GM20000 (cell line): ENCODE measurements at places on chromosomes 7 and 10.

- DNase-seq: no peak
These were observed 314.7 kb upstream of the ZNF32 start for GRCh38 chr10:43963379-43963778.

DNA sequence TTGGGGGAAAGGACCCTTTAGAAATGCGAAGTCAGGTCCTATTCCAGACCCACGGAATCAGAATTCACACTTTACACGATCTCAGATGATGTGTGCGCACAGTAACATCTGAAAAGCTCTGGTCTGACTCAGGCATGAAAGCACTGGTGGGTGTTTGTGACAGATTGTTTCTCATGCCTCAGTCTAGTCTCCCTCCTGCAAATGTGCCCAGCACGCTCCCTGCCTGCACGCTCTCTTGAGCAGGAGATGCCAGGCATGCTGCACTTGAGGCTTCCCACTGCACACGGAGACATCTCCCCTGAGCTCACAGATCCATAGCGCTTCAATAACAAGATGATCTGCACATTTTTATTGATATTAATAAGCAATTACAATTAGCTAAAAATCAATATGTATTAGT is 23.6 kb upstream of the ZNF37A start:
- no peak for DNase-seq

- peak; percentile 39 for DNase-seq
These were observed 729.9 kb downstream of the ZWINT start for GRCh38 chr10:55631071-55631654.

- no peak for DNase-seq
These were observed 262.2 kb downstream of the CCSER2 start for GRCh38 chr10:84590327-84591193.

DNA sequence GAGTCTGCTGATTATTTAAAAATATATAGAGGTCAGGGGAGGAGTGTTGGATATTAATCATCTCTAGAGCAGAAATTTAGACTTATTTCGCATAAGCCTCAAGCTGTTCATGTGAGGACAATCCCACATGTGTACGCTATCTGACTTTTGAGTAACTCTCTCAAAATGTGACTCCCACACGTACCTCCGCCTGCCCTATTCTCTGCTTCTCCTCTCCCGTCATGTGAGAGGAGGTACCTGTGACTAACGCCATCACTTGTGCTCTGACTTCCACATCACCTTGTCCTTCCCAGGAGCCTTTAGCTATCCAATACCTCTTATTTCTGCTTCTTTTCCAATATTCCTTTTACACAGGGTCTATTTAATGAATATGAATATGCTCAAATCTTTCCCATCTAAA is 119.3 kb upstream of the CALCR start:
- DNase-seq: no peak

GRCh38 chr10:79453392-79453791 is 8.0 kb upstream of the ZCCHC24 start:
- DNase-seq: no peak

DNA sequence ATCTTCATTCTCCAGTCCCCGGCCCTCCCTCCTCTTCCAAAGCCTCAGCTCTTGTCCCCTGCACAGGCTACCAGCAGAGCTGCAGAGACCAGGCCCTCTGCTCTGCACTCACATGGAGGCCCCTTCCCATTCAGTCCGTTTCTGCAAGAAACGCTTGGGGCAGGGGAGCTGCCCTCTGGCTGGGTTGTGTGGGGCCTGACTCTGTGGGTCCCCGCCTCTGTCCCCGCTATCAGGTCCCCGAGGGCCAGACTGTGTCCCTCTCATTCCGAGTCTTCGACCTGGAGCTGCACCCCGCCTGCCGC is 1.5 kb downstream of the PCOLCE start:
- DNase-seq: no peak

DNA sequence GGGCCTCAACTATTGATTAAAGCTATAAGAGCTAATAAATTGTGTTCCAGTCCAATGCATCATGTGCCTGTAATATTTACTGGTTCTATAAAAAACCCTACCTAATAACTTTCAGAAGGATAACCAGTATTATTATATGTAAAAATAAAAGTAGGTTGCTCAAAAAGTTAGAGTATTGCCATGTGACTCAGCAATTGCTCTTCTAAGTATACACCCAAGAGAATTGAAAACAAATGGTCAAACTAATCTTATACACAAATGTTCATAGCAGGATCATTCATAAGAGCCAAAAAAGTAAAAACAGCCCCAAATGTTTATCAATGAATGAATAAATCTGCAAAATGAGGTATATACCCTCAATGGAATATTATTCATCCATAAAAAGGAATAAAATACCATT is 89.5 kb upstream of the TES start:
- no peak for DNase-seq

GRCh38 chr7:12222889-12223579 is 11.9 kb downstream of the TMEM106B start:
- DNase-seq: no peak

DNA sequence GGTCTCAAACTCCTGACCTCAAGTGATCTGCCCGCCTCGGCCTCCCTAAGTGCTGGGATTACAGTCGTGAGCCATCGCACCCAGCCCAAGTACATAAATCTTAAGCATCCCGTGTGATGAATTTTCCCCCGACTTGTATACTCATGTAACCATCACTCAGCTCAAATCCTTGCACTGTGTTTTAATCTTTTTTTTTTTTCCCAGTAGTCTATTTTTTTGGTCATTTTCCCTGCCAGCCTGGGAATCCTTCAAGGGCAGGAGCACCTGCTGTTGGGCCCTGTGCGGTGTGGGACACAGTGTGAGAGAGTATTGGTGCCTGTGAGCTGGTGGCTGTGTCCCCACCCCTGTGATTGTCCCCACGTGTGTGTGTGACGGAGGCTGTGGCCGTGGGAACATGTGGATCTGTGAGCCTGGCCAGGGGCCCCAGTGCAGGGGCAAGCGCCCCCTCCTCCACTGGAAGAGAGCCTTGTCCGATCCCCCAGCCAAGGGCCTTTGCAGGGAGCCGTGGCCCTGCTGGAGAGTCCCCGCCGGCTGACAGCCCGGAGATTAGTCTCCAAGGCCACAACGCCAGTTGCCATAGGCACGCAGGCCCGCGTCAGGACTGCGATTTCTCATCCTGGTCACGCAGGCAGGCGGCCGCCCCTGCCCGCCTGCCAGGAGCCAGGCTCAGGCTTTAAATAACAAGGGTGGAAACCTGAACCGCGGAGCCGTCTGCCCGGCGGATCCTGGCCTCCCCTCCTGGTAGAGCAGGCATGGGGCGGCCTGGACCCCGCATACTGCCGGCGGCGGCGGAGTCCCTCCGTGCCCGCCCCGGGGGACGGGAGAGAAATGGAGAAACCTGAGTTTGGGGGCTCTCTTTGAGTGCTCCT is 26.5 kb downstream of the GTF2IRD1 start:
- no peak for DNase-seq

DNA sequence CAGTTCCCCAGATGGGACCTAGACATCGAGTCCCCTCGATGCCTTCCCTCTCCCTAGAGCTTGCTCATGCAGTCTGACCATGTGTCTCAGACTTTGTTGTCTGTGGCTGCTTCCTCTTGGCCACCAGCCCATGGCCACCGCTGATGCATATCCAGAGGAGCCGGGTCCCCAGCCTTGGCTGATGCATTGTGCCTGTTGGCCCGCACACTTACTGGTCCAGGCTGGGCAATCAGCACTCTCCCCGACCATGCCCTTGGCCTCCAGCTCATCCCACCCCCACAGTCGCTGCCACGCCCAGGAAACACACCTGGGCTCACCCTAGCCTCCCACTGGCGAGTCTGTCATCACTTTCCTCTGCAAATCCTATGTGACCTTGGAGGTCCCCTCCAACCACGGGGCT is 10.1 kb downstream of the NPC1L1 start:
- no peak for DNase-seq

- no peak for DNase-seq
These were observed 24.7 kb downstream of the KNDC1 start for GRCh38 chr10:133184591-133185244.

DNA sequence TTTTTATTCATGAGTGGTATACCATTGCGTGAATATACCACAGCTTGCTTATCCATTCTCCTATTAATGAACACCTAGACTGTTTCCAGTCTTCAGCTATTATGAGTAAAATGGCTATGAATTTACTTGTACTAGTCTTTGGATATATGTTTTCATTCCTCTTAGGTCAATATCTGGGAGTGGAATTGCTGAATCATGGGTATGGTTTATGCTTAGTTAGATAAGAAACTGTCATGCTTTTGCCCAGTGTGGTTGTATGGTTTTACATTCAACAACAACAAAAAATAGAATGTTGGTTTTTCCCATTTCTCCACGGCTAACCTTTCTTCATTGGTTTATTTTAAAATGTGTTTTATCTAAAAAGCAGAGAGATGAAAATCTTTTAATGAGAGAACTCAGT is 308.3 kb downstream of the PHF14 start:
- DNase-seq: no peak

DNA sequence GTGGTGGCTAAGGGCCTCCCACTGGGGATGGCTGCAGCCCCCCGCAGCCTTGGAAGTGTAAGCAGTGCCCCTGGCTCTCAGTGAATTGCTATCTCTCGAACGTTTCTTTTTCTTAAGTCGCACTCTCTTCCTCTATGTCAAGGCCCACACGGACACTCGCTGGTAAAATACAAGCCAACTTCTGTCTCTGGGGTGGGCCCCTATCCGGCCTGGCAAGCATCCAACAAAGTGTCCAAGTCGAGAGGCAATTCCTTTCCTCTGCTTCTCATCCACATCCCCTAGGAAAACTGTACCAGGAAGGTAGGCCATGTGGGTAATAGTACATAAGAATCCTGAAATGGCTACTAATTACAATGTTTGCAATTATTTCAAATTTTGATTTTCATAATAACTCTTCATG is 194.9 kb upstream of the MGMT start:
- DNase-seq: no peak

GRCh38 chr10:77562742-77563141 is 74.9 kb downstream of the KCNMA1 start:
- DNase-seq: no peak

GRCh38 chr10:10489805-10490571 is 527.7 kb upstream of the CELF2 start:
- DNase-seq: no peak

DNA sequence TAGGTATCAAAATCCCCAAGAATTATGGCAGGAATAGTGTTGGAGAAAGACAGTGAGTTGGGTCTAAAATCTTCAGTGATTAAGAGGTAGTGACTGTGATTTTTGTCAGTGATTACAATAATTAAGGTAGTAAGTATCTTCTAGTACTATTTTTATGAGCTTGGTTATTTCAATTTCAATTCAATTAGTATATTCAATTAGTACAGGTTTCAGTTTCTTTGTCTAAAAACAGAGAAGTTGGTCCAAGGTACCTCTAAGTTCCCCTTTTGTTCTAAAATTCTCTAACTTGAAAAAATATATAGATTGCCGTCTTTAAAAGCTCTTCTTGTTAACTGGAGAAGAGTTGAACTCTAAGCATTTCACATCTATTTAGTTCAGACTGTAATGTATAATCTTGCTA is 82.9 kb downstream of the OTUD1 start:
- DNase-seq: no peak
